ENCODE measurements at places on chromosomes 4 and X.

DNA sequence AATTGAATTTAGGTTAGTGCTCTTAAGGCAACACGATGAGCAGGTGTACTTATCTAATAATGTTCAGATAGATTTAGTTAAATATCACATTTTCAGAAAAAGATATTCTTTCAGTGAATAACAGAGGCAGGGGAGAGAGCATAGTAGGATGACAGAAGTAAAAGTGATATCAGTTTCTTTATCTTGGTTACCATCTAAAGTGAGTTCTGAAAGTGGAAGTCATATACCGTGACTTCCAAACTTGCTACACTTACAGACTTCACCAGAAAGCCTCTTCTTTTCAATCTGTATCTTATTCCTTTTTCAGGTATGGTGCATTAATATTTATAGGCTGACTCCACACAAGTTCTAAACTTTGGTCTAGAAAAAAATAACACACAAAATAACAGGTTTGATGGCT lies 124.9 kb downstream of the POU4F2 start:
- DNase-seq, result no peak

DNA sequence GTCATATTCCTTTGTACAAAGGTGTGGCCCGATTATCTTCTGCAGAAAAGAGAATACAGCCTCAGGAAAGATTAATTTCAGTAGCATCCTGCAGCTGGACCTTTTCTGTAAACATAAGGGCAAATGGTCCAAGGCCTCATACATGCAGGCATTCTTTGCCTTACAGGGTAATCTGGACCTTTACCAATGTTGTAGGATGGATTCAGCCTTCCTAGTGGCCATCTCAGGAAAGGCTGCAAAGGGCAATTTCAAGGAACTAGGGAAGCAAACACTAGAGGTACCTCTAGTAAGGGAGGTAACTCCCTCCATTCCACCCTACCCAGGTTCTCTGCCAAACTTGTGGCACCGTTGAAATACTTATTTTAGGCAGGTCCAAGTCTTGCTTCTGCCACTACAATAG lies 43.0 kb downstream of the UGT2B28 start:
- no peak for DNase-seq

DNA sequence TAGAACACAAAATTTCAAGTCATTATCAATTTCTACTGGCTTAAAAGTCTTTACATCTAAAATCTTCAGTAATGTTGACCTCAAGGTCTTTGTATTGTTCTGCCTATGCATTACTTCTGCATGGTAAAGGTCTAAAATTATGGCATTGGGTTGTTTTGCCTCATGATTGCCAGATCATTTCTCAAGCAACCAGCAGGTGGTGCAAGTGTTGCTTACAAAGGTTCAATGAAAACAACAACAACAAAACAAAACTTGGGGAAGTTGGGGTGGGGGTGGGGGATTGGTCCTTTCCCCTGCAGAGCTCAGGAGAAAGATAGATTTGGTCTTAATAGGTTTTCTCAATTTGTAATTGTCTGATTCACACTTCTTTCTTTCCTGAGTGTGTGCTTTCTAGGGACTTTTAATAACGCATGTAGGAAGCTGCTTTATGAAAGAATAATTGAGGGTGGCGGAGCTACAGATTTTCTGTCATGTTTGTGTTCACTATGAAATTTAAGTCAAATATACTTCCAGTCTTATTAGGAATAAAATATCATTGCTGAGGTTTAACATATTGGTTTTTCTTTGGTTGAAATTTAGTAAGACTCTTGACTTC lies 145.1 kb downstream of the COL4A5 start:
- DNase-seq, result no peak

- DNase-seq, result peak; percentile 39
Observed at GRCh38 chr4:155094201-155094820, 114.1 kb upstream of the NPY2R start.

DNA sequence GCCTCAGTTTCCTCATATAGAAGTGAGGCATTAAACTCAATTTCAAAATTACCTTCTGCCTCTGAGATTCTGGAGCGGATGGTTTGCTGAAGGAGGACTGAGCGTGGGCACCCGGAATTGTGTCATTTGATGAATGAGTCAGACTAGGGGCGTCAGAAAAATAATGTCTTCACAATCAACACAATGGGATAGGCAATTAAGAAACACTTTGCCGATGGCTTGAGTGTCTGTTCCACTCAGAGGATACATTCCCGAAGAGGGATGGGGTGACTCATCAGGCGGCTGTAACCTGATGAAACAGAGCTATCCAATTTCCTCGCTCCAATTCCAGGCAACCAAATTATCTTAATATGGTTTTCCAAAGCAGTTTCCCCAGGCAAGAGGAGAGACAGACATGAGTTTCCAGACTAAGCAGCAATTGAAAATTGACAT lies 1.2 kb upstream of the CHRNA9 start:
- peak; percentile 80 for DNase-seq

GRCh38 chr4:138835832-138836533 lies 179.6 kb upstream of the NOCT start:
- peak; percentile 20 for DNase-seq

GRCh38 chrX:112826023-112826422 lies 14.6 kb downstream of the AMOT start:
- peak; percentile 9 for DNase-seq

DNA sequence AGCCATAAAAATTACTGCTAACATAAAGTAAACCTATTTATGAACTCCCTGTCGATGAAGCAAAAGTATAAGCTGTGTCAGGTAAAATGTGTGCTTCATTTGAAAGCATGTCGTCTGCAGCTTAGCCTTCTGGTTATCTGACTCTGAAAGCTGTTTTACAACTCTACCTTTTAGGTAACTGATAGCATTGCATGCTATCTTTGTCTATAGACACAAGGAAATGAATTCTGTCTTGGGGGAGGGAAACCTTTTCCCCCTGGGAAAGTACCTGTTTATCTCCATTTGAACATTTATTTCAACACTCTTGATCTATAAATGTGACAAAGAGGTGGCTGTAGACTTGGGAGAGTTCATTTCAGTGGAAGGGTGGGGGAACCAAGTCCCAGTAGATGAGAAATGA lies 51.4 kb downstream of the RAB40A start:
- no peak for DNase-seq

GRCh38 chr4:139764182-139764581 lies 98.6 kb downstream of the MGST2 start:
- no peak for DNase-seq

DNA sequence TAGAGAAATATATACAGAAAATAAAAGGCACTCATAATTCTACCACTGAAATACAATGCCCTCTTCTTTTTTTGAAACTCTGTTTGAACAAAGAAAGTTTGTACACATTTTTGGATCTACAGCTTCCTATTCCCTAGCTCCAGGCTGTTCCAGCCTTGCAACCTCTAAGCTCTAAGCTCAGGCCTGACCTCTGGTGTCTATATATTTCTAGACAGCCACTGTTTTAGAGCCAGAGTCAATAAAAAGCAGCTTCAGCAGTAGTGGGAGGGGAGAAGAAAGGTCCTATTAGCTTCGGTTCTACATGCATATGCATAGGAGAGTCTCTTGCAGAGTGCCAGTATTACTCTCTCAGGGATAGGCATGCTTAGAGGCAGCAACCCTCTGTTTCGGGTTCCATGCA lies 39.7 kb downstream of the CLDN2 start:
- peak; percentile 60 for DNase-seq

DNA sequence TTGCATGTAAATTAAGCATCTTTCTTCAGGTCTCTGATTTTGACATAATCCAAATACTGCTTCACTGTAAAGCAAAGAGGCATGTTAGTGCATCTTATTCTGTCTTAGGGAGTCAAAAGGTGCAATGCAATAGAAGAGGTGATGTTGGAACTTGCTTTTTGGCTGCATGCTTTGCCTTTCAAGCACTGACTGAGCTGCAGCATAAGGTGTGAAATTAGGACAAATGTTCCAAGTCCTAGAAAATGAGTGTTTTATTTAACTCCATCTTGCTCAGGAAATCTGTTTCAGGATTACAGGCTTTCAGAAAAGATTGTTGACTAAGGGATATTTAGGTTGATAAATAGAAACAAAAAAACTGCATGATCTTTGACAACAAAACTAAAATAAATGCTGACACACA lies 30.8 kb downstream of the NAA11 start:
- DNase-seq, result no peak

DNA sequence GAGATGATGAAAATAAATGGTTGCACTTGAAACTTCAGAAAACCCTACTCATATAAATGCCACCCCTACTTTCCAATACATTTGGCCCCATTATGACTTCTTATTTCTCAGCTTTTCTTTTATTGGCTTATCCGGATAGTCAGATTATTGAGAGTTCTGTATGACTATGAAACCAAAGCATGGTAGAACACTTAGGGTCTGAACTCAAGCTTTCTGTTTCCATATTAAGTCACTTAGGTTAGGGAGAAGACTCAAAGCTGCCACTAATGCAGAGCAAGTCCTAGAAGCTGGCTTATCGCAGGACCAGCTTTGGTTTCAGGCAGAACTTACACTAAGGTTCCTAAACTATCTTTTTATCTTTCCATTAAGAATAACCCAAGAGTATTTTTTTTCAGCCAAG lies 229.9 kb upstream of the CPEB2 start:
- DNase-seq, result no peak

DNA sequence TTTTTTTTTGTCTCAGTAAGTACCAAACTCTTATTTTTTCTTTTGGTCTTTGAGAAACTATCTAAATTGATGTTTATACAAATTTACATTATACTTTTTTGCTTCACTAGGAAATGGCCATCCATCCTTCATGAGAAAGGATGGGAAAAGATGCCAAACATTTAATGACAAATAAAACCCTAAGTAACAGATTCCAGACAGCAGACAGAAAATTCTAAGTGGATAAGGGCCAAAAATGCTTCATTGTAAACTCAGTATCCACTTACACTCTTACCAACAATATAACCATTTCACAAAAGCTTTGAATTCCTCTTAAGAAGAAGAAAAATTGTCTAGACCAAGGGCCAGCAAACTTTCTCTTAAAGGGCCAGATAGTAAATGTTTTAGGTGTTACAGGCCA lies 3.5 kb downstream of the GUCY1B1 start:
- DNase-seq, result peak; percentile 13

GRCh38 chr4:11483046-11483445 lies 54.4 kb upstream of the HS3ST1 start:
- peak; percentile 24 for DNase-seq

GRCh38 chrX:123742440-123742839 lies 9.6 kb upstream of the THOC2 start:
- no peak for DNase-seq

DNA sequence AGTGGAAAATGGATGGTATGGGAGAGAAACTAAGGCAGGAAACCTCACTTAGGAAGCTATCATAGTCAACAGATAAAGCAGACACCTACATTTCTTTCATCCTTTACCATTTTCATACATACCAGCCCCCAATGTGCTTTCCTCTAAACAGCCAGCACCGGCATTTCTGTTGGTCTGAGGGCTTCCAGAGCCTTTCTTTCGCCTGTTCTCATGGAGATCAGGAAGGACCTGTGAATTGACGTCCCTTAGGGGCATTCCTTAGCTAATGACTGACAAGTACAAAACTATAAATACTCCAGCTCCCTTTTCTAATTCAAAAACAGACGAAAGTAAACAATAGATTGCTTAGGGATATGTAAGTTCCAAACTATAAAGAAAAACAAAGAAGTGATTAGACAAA lies 215.5 kb upstream of the CNKSR2 start:
- no peak for DNase-seq

GRCh38 chrX:47384502-47384901 lies 14.1 kb downstream of the ZNF157 start:
- peak; percentile 73 for DNase-seq

- peak; percentile 81 for DNase-seq
Observed at GRCh38 chr4:139873111-139873860, 207.7 kb downstream of the MGST2 start.

DNA sequence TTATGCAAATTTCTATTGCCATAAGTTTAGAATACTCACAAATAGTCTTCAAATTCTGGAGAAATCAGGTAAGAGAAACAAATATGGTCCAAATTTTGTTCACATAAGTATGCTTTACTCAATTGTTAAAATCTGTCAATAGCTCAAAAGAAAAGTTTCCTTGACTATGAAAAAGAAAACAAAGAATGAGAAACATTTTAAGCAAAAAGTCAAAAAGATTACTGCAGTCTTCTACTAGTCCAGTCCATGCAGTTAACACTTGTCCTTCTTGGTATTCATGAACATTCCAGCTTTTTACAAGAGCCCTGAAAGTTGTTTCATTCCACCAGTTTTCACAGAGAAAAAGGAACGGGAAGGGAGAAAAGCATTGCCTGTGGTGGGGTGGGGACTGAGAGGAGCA lies 54.7 kb upstream of the ZXDA start:
- peak; percentile 0 for DNase-seq

GRCh38 chrX:25003066-25003849 lies 12.5 kb downstream of the ARX start:
- peak; percentile 74 for DNase-seq

GRCh38 chrX:142483965-142484364 lies 278.9 kb upstream of the MAGEC2 start:
- DNase-seq, result no peak

DNA sequence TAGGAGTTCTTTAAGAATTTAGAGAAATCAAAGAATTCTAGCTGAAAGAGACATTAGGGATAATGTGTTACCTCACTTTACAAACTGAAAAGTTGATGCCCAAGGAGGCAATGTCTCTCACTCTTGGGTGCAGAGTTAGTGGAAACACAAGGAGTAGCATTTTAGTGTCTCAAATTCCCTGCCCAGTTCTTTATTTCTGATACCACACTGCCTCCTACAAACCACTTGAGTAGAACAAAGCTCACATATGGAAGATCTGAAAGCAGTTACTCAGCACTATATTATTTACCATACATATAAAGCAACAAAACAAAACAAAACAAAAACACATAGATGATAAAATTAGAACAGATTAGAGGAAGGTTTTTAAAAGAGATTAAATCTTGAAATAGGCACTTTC lies 124.2 kb downstream of the REELD1 start:
- DNase-seq, result peak; percentile 14

- no peak for DNase-seq
Observed at GRCh38 chr4:40455340-40455902, 120.3 kb downstream of the CHRNA9 start.
